NCI-H146 (cell line): ENCODE measurements at places on chromosomes 5 and 9.

- no peak for DNase-seq
These were observed 55.8 kb upstream of the ABL1 start for GRCh38 chr9:130779153-130779855.

- DNase-seq = no peak
These were observed 31.8 kb downstream of the SPATA31C2 start for GRCh38 chr9:88106492-88106891.

DNA sequence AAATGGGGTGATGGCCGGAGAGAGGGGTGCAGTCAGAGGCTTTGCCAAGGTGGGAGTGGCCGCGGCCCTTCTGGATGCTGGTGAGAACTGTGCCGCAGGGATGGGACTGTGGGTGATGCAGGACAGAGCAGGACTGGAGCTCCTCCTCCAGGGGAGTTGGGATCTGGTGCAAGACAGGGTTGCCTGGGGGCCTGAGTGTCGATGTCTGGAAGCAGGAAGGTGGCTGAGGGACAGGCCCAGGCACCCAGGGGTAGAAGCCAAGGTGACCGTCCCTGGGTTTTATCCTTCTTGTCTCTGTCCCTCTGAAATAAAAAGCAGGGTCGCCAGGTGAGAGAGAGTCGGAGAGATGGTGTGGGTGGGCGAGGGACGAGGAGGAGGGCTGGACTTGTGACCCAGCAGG lies 89.1 kb upstream of the IER5L start:
- no peak for DNase-seq

DNA sequence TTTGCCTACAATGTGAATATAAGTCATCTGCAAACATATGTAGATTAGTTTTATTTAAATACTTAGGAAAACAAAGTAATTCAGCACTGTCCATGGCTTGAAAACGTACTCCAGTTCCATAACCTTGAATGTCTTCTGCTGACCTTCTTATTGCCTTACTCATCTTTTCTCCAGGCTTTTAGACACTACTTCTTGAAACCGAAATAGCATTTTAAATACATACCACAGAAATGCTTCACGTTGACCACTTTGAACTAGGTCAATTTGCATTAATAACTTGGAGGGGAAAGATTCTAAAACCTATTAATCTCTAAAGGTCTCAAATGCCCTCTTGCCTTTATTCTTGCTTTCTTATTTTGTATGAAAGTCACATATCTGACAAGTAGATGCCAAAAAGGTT lies 995.4 kb upstream of the ACO1 start:
- DNase-seq = peak; percentile 21

DNA sequence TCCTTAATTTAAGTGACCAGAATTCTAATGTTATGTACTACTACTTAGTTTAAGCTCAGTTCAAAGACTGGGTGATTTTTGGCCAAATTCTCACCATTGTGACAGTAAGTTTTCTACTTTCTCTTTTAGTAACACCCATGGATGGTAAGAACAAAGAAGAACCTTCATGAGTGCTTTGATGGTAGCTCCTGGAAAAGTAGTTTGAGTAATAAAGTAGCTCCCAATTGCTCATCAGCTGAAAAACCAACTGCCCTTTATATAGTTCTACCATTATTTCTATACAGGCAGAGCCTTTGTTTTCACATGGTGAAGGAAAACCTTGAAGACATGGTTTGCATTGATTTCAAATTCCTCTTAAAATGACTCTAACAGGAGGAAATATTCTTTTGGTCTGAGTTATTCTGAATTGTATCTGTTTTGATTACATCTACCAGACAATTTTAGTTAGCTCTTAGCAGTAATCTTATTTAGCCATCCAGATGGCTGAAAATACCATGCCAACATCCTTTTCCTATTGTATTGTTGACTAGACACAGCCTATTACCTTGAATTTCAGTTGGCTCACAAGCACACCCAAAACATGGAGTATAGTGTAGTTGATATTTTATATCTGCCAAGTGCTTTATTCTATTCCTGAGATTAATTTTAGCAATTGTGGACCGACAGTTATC lies 23.7 kb upstream of the STARD4 start:
- no peak for DNase-seq

- DNase-seq = no peak
These were observed 586.2 kb downstream of the ZNF608 start for GRCh38 chr5:124160265-124160664.

DNA sequence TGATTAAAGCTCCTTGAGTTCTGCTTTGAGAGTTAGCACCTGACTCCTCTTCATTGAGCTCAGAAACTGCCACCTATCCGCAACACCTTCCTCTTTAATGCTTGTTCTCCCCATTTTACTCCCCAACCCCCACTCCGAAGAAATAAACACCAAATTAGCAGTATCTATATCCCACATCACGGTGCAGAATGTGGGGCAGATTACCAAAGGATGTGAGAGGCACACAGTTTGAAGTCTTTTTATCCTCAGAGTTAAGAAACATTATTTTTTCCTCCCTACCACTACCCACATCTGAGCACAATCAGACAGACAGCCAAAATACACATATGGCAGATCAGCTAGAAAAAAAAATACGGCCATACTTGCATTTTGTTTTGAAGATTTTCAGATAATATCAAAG lies 26.1 kb upstream of the IL7R start:
- no peak for DNase-seq

- no peak for DNase-seq
These were observed 83.9 kb upstream of the WWC1 start for GRCh38 chr5:168207450-168208029.

DNA sequence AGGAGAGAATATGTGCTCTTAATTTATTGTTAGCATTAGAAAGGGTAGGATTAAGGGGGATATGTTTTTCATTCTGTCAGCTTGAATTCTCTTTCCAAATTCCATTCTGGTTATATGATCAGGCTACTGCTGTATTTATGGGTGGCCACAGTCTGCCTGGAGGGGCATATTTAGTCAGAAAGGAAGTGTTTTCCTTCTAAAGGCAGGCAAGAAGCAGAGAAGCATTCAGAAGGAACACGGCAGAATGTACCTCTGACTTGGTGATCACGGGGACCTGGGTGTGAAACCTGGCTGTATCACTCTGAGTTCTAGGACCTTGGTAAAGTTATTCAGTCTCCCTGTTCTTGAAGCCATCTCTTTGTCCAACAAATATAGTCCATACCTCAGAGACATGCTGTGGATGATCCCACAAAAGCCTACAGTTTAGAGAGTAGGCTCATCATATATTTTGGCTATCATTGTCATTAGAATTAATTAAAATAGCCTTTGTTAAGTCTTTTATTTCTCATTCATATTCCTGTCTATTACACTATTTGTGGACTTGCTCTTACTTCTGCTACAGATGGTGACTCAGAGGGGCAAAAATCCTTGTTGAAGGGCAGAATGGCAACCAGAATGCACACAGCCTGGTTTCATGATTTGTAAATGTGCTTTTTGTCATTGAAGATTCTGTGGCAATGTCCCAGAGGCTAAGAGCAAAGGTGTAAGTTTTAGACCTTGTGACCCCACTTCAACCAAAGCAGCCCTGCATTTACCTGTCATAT lies 2.7 kb downstream of the TNC start:
- DNase-seq = no peak

DNA sequence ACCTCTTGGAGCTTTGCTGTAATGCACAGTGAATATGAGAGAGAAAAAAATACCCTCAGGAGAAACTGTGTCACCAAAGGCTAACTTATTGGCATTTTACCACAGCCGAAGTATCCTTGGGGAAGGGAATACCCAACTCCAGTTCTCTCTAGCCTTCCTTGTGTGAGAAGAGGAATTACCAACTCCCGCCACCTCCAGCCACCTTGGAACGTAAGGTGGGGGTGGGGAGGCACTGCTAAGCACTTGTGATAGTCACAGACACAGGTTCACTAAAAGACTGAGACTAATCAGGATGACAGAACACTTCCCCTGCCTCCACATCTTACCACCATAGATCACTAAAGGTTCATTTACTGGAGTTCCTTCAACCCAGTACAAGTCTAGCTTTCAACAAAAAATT lies 102.0 kb upstream of the ADAMTS19 start:
- DNase-seq = no peak

DNA sequence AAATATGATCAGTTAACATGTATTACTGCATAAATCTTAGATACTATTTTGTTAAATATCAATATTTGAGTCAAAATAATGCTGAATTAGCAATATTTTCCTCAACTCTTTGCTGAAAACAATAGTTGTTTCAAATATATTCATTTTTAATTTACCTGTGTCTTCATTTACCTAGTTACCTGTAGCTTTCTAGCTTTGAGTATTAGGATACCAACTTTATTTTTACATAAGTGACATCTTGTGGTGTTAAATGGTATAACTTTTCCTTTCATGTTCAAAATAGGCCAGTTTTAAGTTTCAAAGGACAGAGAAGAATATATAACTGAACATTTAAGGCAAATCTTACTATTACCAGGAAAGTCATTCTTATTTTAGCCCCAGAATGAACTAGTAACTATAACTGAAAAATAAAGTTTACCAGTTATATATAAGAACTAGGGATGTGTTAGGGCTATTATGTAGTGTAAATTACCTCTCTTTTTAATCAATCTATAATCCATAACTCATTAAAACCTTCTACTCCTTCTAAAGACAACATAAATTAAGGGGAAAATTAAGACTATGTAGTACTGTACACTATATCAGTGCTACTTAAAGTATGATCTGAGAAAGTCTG lies 25.3 kb downstream of the AP3B1 start:
- DNase-seq = peak; percentile 6

GRCh38 chr9:137772281-137772873 lies 105.2 kb upstream of the CACNA1B start:
- no peak for DNase-seq

GRCh38 chr9:133443248-133443647 lies 16.5 kb upstream of the CACFD1 start:
- no peak for DNase-seq

- DNase-seq = no peak
These were observed 56.4 kb upstream of the DAPK1 start for GRCh38 chr9:87441251-87441650.

DNA sequence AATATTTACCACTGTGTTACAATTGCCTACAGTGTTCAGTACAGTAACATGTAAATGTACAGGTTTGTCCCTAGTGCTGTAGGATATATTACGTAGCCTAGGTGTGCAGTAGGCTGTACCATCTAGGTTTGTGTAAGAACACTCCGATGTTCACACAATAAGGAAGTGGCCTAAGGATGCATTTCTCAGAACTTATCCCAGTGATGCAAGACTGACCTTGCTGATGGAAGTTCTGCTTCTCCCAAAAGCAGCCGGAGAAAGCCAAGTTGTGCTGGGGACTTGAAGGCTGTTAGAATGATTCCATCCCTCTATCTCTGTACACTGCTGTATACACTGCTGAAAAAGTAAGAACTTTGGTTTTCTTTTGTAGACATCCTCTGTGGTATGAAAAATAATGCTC lies 21.6 kb downstream of the NEUROG1 start:
- DNase-seq = no peak

DNA sequence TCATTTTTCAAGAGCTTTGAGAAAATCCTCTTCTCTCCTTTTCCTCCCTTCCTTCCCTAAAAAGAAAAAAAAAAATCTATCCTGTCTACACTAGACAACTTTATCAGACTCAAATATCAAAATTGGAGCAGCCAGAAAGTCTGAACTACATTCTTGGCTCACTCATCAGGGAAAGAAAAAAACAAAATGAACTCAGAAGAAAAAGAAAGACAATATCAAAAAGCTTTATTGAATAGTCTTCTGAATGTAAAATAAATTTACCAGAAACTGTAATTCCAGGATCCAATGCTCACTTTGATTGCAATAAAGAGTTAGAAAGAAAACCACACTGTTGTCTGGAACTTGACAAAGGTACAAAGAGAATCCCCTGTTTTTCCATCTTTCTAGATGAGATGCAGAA lies 507.2 kb upstream of the MPDZ start:
- DNase-seq = no peak

DNA sequence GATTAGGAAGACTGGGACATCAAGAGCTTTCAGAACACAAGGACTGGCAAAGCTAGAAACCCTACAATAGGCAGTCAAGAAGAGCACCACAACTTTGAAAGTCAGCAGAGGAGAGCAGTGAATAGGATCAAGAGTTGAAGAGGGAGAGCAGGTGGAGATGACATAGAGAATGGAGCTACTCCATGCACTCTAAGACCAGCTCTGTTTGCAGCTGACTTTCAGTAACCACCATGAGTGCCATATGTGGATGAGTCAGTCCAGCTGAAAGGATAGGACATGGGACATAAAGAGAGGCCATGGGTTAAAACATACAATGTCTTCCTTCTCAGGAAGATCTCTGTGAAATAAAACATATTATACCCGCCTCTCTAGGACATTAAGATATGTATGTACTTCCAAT lies 289.1 kb upstream of the KLF4 start:
- DNase-seq = no peak

DNA sequence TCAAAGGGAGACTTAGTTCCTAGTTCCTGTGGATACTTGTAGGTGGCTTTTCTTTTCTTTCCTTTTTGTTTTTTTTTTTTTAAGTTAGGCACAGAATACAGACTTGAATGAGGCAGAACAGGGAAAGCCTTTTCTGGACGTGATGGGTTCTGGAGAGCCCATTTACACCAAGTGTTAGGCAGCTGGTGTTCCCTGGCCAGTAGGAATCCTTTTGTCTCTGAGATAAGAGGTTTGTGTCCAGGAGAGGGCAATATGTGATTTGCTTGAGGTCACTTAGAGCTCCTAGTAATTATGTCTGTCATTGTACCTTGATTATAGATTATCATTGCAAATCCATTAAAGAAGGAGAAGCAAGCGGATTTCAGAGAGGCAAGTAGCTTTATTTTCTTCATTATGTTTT lies 9.1 kb downstream of the MEGF10 start:
- DNase-seq = no peak

GRCh38 chr9:89868100-89868499 lies 263.3 kb downstream of the GADD45G start:
- no peak for DNase-seq

GRCh38 chr5:17282283-17283120 lies 65.1 kb downstream of the BASP1 start:
- DNase-seq = no peak

- no peak for DNase-seq
These were observed 129.4 kb downstream of the FBN2 start for GRCh38 chr5:128408622-128409021.

GRCh38 chr5:137264573-137264972 lies 234.6 kb downstream of the SPOCK1 start:
- no peak for DNase-seq

DNA sequence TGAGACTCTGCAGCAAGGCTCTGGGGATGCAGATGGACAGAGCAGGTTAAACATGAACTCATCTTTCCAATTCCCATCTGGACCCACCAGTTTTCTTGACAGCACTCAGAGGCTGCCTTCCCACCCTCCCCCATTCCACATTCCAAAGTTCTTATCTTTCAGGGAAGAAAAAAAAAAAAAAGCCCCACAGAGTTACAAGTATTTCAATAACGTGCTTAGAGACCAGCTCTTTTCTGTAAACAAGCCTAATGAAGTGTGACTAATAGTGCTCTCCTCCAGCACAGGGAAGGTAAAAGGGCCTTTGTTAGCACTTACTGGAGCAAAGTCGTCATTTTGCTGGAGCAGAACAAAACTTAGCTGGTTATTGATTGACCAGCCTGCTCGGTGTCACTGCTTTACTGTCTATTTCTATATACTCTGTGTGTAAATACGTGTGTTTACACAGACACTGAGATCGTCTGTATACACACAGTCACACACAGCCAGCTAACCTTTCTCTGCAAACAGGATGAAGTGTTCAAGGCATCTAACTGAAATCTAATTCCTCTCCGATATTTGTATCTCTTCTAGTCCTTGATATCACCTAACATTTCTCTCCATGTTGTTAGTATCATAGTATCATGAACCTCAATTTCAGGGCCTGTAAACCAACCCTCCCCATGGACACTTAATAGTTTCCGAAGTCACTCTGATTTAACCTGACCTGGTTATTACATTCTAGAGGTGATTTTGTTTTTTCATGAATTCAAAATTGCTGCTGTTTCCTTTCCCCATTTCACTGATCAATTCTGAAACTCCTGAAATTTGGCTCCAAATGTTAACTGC lies 84.9 kb downstream of the ZNF608 start:
- DNase-seq = peak; percentile 85
